Bone marrow (tissue), 2 donors: ENCODE measurements at places on chromosomes 12 and 14.

GRCh38 chr12:39426636-39427240 lies 16.2 kb downstream of the KIF21A start:
- no peak for DNase-seq

GRCh38 chr14:35400648-35401421 lies 3.7 kb downstream of the NFKBIA start:
- no peak for DNase-seq

DNA sequence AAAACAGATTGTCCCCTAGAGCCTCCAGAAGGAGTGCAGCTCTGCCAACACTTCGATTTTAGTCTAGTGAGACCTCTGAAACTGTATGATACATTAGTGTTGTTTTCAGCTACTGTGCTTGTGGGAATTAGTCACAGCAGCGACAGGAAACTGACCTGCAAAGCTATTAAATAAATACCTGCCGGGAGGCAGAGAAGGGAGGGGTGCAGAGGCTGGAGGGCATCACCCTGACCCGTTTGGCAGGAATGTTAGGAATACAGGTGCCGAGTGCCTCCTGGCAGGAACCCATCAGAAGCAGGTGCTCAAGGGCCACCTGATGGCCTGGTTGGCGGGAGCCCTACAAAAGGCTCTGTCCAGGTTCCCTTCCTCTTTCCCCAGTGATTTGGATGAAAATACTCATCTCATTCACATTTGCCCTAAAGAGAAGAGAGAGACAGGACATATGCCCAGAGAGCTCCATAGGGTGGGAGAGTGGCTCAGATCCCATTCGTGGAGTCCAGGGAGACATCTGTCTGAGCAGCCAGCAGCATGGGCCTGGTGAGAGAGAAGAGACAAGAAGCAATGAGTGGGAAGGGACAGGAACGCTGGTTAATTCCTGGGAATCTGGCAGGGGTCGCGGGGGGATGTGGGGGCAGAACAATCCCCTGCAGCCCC lies 44.6 kb downstream of the C14orf132 start:
- no peak for DNase-seq

- DNase-seq: no peak
Measured at GRCh38 chr12:51013441-51013840, 12.7 kb downstream of the SLC11A2 start.

DNA sequence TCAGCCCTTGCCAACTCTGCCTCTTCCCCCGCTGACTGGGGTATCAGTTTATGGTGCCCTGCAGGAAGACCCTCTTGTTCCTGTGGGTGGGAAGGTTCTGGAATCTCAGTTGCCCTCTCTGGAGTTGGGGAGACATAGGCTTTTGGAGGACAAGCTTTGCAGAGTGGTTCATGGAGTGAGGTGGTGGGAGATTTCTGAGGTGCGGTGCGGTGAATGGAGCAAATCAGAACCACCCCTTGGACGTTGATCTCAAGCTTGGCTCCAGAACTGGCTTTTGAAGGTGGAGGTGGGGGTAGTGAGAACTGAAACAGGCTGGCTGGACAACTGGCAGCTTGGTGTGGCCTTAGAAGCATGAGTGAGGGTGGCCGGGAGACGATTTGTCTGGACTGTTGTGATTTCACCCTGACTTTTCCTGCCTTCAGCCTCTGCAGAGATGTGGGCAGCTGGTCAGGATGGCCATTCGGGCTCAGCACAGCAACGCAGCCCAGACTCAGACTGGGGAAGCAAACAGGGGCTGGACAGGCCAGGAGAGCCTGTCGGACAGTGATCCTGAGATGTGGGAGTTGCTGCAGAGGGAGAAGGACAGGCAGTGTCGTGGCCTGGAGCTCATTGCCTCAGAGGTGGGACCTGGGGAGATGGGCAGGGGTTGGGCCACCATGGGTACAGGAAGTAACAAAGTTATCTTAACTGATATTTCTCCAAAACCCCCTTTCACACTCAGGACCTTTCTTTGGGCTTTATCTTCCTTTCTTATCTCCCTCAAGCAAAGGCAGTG lies 1.1 kb downstream of the SHMT2 start:
- no peak for DNase-seq

DNA sequence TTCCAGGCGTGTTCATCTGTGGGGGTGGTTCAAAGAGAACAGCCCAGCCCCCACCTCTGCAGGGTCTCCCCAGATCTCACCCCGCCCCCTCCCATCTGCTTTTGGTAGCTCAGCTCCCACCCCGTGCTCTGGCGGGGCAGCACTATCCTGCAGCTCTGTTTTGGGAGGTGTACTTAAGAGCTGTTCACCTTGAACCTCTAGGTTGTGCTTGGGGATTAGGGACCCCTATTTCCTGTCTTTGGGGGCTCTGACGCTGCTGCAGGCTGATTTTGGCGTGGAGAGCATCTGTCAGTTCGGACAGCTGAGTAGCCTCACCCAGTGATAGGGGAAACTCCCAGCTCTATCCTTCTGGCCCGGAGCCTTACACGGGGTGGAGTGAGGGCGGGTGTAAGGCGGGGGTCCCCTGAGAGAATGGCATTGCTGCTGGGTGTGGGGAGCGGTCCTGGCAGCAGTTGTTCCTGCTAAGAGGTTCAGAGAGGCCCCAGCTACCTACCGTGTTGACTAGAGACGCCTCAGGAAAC lies 765 bp downstream of the TMEM120B start:
- no peak for DNase-seq

- no peak for DNase-seq
Measured at GRCh38 chr12:18895946-18896345, 158.0 kb downstream of the CAPZA3 start.

DNA sequence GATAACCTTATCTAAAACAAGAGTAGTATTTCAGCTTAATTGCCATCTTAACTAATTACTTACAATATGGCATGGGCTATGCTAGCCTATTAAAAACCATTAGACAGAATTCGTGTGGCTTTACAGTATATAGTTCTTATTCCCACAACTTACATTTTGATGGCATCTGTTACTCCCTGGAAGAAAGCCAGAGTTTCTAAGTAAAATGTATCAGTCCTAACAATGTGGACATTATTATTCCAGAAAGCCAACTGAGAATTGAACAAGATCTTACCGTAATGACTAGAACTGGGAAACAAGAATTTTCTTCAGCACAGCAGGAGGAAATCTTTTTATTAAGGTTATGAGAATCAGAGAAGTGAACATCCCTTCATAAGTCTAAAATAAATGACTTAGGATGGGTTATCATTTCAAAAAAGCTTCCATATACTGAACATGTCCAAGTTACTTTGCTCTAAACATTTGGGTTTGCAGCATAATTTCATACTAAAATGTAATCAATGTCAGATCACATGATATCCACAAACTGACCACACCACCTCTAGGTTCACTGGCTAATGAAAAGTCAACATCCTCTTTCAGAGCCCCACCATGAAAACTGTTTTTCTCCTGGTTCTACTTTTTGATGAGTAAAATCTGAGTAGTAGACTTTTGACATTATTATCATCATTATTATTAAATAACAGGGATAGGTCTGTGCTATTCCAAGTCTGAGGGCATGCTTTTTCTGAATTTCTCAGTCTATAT lies 179.7 kb downstream of the SSPN start:
- no peak for DNase-seq

DNA sequence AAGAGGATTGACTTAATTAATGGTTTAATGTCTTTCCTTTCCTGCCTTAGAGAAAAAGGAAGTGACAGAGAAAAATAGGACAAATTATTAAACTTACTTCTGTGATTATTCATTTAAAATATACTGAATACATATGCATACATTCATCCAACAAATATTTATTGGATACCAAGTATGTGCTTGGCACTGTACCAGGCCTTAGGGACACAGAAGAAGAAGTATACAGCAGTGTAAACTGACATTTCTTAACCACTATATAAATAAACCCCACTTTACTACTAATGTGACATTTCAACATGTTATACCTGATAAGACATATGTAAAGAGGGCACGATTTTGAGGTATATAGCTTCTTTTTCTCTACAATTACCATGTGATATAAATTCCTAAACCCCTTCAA lies 53.6 kb downstream of the ERO1A start:
- no peak for DNase-seq

DNA sequence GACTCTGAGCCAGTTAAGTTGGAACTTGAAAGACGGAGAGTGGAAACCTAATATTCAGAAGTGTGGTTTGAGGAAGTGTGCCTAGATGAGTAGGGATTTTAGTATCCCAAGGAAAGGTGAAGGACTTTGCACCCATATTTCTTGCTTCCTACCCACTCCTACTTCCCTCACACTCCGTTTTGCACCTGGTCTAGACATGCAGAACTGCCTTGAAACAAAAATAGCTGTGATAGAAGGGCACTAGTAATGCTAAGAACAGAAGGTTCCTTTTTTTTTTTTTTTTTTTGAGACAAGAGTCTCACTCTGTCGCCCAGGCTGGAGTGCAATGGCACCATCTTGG lies 732 bp upstream of the ARF3 start:
- no peak for DNase-seq

- DNase-seq: peak; percentile 29
Measured at GRCh38 chr14:90658541-90658967, 157.7 kb downstream of the TTC7B start.
